ENCODE measurements at places on chromosomes 11 and 22.

- DNase-seq, result no peak
Measured at GRCh38 chr22:34502821-34503220, 563.1 kb upstream of the ISX start.

DNA sequence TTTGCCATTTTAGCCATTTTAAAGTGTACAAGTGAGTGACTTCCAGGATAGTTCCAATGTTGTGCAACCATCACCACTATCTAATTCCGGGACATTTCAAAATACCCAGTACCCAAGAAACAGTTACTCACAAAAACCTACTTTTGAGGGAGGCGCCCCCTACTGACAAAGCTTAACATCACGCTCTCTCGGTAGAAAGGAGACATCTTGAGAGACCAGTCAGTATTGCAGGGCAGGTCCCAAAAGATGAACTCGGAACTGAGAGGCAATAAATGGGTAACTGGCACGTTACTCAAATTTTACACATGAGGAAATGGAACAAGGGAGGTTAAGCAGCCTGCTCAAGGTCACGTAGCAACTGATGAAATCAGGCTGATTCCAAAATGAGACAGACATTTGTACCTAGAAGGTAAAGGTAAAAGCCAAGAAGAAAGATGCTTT is 50.0 kb upstream of the POU2AF1 start:
- DNase-seq, result no peak

DNA sequence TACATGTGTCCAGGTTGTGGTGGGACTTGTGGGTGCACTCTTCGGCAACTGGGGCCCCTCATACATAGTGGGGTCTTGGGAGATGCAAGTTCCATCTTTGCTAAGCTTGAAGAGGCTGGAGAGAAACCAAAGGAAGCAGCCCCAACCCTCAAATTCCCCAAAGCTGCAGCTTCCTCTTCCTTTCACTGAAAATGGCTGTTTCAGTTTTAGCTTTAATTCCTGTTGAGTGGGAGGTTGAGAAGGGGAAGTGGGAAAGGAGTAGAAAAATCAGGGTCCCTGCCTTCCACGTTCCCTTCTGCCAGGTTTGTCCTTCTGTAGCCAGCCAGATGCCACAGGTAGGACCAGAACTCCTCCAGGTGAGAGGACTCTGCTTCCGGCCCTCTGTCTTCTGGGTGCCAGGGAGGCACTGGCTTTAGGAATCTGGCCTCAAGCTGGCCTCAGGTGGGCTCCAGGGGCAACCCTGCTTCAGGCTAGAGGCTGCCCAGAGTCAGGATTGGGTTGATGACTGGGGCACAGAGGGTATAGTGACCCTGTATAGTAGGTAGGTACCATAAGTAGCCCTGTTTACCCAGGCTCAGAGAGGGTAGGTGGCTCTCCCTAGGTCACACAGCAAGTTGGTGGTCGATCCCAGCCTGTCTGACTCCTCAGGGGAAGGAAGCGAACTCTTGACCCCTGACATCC is 16.2 kb downstream of the P2RY6 start:
- no peak for DNase-seq

DNA sequence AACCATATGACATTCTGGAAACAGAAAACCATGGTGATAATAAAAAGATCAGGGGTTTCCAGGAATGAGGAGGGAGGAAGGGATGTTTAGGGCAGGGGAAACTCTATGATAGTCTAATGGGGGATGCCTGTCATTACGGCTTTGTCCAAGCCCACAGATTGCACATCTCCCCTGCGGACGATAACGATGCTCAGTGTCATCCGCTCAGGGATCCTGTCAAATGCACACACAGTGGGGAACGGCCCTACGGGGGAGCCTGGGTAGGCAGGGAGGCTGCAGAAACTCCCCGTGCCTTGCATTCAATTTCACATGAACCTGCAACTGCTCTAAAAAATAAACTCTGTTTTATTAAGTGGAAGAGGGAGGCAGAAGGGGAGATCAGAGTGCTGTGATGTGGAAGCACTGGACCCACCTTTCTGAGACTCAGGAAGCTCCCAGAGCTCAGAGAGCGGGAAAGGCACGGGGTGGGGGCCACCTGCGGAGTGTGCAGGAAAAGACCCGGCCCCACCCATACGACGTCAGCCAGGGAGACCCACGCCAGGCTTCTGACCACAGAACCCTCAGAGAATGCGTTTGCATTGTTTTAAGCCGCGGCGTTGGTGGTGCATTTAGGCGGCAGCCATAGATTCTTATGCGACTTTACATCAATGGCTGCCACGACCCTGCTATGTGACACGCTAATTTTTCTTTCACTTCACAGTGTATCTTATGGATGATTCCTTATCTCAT is 543.5 kb downstream of the BRD1 start:
- DNase-seq, result no peak

- DNase-seq, result no peak
Measured at GRCh38 chr22:35616043-35616442, 1.1 kb downstream of the MB start.

GRCh38 chr11:44977493-44977984 is 26.9 kb upstream of the TP53I11 start:
- no peak for DNase-seq

- DNase-seq, result no peak
Measured at GRCh38 chr22:37062376-37062675, 10.8 kb downstream of the KCTD17 start.

DNA sequence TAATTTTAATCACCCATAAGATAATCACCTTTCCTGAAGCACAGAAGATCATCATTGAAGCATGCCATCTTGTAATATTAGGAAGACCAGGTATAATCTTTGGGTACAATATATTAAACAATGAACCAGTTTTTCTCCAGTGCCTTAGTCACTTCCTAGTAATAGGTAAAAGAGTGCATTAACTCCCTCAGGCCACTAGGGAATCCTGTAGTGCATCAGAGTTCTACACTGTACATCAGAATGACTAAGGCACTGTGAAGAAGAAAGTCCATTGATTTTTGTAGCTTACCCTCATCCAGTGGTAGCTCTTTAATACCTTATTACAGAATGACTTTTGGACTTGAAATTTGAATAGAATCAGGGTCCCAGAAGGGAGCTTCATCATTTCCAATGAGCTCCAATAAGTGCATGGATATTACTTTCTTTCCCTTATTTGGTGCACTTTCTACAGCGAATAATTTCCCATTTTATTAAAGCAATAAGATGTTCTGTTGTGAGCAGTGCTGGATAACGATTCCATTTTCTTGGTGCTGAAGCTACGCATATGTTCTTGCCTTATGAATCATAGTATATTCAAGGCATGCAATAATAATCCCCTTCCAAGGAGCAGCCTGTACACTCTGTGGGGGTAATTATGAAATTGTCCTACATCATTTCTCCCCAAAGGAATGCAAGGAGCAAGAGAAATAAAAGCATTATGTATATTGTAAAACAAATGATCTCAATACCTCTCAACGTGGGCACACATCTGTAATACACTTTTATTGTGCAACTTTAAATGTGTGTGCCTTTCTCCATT is 4.7 kb downstream of the C11orf87 start:
- no peak for DNase-seq

GRCh38 chr22:17218341-17218740 is 894 bp downstream of the ADA2 start:
- DNase-seq, result no peak

DNA sequence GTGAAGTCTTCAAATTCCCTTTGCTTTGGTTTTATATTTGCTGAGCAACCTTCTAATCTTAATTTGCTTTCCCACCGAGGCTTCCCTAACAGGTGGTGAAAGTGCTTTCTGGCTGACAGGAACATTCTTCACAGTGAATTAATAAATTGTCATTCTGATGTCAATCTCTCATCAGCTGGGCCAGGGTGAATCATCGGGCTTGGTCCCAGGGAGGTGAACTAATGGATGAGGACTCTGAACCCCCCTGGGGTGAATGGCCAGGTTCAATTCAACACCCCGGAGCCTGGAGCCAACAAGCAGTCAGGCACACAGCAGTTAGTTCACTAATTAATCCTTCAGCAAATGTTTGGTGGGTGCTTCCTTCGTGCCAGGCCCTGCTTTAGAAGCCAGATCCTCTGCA is 155.4 kb upstream of the PDGFD start:
- DNase-seq, result no peak

DNA sequence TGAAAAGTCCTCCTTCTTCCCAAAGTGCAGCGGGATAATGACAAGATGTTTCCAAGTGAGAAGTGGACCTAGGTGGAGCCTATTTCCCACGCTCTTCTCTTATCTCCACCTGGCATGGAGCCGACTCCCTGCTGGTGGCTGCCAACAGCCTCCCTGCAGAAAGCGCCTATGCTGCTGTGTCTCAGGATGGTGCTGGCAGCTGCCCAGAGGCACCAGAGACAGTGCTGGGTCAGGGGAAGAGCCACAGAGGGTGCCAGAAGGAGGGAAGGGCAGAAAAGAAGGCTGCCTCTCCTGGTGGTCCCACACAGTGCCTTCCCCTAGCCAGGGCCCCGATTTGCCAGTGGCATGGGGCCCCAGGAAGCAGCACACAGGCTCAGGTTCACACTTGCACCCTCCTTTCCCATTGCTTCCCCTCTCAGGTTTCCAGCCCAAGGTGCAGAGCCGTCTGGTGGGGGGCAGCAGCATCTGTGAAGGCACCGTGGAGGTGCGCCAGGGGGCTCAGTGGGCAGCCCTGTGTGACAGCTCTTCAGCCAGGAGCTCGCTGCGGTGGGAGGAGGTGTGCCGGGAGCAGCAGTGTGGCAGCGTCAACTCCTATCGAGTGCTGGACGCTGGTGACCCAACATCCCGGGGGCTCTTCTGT is 19.0 kb downstream of the CD5 start:
- DNase-seq, result no peak

DNA sequence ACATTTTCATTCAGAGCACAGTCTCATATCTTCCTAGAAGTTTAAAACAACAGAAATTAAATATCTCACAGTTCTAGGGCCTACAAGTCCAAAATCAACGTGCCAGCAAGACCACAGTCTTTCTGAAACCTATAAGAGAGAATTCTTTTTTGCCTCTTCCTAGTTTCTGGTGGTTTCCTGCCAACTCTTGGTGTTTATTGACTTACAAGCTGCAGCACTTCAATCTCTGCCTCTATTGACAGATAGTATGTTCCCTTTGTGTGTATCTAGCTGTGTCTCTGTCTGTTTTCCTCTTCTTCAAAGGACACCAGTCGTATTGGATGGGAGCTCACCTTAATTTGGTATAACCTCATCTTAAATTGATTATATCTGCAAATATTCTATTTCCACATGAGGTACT is 347.5 kb downstream of the DCDC1 start:
- no peak for DNase-seq

DNA sequence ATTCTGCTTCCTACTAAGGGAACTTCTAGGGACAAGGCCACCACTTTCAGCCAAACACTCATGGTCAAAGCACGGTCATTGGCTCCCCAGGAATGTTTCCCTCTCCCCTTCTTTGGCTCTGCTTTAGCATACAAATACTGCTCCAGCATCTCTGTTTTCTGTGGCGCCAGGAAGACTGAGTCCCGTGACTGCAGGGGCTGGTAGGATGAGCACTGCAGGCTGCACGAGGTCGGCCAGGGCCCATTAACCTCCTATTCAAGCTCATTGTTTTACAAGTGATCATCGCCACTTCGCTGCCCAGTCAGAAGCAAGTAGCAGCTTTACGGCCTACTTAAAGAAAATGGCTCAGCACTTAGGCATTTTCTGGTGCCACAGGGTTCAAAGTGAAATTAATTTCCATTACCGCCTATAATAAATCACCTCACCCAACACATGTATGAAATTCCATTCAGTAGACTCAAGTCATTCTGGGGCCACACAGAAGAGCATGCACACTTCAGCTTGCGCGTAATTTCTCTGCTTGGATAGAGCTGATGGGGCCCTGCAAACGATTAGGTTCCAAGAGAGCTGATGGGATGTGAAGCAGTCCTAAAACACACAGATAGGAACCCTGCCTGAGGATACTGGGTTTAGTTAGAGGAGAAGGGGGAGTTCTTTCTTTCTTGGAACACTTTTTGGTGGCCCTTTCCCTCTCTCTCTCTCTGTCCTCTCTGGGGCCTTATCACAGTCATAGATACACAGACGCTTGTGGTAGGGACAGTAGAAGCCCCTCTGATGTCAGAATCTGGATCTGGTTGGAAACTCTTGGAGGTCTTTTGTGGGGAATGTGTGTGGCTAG is 173.7 kb downstream of the KIF18A start:
- DNase-seq, result no peak

GRCh38 chr11:69615545-69616278 is 25.2 kb upstream of the CCND1 start:
- DNase-seq, result no peak

- DNase-seq, result no peak
Measured at GRCh38 chr11:102254047-102254446, 63.2 kb upstream of the BIRC3 start.

GRCh38 chr22:27382947-27383346 is 418.6 kb downstream of the MN1 start:
- no peak for DNase-seq

GRCh38 chr11:1073851-1074243 is 827 bp upstream of the MUC2 start:
- DNase-seq, result no peak

DNA sequence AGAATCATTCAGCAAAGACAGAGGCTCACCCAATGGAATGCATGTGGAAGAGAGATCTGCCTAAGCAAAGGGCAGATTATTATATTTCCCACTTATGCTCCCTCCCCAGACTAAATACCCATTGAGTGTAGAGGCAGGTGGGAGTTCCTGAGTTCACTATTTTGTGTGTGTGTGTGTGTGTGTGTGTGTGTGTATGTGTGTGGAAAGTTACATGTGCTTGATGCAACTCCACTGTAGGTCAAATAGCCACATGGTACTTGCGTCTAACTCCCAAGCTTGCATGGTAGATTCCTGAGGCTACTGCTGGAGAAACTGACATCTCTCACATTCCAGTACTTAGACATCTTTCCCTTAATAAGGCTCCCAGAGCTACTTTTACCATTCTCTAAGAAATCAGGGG is 3.4 kb upstream of the COPB1 start:
- no peak for DNase-seq

- no peak for DNase-seq
Measured at GRCh38 chr22:46373159-46373558, 37.6 kb downstream of the TRMU start.

DNA sequence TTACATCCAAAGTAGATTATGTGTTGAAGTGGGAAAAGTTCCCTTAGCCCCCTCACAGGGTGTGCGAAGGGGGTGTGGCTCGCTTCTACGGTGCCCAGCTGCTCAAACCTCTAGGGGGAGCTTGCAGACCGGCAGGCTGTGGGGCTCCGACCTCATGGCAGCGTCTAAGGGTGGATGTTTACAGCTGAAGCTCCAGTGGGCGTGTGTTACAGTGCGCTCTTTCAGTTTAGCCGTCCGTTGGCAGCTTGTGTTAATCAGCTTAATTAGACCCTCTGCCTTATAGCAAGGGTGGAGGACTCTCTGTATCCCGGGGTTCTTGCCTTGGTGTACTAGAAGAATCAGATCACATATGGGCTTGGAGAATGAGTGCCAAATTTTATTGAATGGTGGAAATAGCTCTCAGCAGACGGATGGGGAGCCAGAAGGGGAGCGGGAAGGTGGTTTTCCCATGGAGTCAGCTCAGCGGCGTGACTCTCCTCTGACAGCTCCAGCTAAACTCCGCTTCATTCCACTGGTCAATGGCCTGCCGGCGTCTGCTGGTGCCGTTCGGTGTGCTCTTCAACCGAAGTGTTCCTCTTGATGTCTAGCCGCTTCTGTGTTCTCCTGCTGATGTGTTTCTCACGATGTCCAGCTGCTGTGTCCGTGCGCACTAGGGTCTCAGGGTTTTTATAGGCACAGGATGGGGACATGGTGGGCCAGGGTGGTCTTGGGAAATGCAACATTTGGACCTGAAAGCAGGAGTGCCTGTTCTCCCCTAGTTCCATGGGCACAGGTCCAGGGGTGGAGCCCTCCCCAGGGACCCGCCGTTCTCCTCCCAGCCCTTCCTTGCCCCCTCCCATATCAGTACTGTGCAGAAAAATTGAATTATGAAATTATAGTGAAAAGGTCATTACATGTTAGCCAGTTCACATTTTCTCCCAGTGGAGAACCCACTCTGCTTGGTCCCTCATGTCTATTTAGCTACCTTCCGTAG is 28.6 kb upstream of the OR10G7 start:
- DNase-seq, result no peak
